SJCRH30 (cell line): ENCODE measurements at places on chromosomes 4 and X. TPM values are rescaled to one million over a fixed set of nuclear protein-coding genes. Genes with fewer than 3 reads are reported as not detected.

Gene GPC4
- total RNA-seq: 7.6 and 7.9 TPM in 2 replicates

Gene HPSE
- total RNA-seq: 0.53 and 0.71 TPM in 2 replicates

DNA sequence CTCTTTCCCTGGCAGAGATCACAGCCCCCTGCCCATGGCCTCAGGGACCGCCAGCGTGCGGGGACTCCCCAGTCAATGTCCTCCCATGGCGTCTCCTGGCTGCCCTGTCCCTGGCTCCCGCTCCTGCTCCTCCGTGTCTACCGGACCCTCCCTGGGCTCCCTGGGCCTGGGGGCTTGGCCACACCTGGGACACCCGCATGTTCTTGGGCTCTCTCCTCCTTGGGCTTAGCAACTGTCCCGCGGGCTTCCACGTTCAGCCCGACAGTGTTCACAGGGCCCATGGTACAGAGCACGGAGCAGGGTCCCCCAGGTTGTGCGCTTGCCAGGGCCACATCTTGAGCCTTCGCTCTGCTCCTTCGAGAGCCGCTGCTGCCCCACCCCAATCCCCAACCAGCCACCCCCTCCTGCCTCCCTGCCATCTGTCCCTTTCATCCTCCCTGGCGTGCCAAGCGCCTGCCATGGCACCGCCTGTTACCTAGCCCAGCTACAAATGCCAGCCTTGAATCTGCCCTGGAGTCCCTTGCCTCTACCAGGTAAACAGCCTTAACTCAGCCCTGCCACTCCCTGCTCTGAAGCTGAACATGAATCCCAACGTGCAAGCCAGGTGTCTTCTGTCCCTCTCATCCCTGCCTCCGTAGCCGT lies 3.9 kb downstream of the AVPR2 start:
- H3K27me3 ChIP-seq: no peaks in the 10 kb centered on the region
- DNase-seq: no peak
- no peaks in the 10 kb centered on the region for H3K36me3 ChIP-seq

- no peak for DNase-seq
- H3K4me3 ChIP-seq: no peak overlapping the region
- no peak overlapping the region for H3K27ac ChIP-seq
- H3K4me1 ChIP-seq: peaks cover 16% of the 10 kb centered on the region
- H3K36me3 ChIP-seq: peaks cover 22% of the 10 kb centered on the region
- H3K27me3 ChIP-seq: no peaks in the 10 kb centered on the region
These were observed 104.9 kb downstream of the TMEM131L start for GRCh38 chr4:153571006-153571545.

- no peaks in the 10 kb centered on the region for H3K27me3 ChIP-seq
- no peak overlapping the region for H3K27ac ChIP-seq
- no peaks in the 10 kb centered on the region for H3K36me3 ChIP-seq
- peak; percentile 37 for DNase-seq
- no peak overlapping the region for H3K4me3 ChIP-seq
These were observed 103.8 kb downstream of the CAMK2D start for GRCh38 chr4:113657586-113658233.

DNA sequence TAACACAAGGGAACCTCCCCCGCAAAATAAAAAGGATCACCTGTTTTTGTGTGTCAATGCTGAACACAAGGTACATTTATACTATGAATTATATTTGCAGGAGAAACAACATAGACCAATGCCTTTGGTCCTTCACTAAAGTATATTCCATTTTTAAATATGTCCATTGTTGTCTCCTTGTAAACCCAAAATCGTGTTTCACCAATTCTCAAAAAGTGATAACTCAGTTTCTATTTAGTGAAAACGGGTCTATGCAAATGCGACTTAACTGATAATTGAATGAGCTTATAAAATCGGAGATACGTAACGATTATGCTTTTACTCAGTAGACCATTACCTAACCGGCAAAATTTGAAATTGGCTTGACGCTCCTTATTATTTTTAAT lies 2.1 kb downstream of the BRWD3 start:
- no peaks in the 10 kb centered on the region for H3K36me3 ChIP-seq
- DNase-seq: no peak
- peak overlapping the region; percentile 68 for H3K4me3 ChIP-seq
- no peaks in the 10 kb centered on the region for H3K27me3 ChIP-seq

Gene ARMCX2
- 164 and 172 TPM in 2 replicates for total RNA-seq

Gene SNCA
- total RNA-seq: 39.2 and 46.6 TPM in 2 replicates
